ENCODE measurements at places on chromosomes 4 and X. TPM values are rescaled to one million over a fixed set of nuclear protein-coding genes. Genes with fewer than 3 reads are reported as not detected.

- DNase-seq = no peak
- no peak overlapping the region for H3K4me3 ChIP-seq
- no peaks in the 10 kb centered on the region for H3K36me3 ChIP-seq
- H3K4me1 ChIP-seq = no peaks in the 10 kb centered on the region
These were observed 71.6 kb upstream of the KCNIP4 start for GRCh38 chr4:22020129-22020528.

DNA sequence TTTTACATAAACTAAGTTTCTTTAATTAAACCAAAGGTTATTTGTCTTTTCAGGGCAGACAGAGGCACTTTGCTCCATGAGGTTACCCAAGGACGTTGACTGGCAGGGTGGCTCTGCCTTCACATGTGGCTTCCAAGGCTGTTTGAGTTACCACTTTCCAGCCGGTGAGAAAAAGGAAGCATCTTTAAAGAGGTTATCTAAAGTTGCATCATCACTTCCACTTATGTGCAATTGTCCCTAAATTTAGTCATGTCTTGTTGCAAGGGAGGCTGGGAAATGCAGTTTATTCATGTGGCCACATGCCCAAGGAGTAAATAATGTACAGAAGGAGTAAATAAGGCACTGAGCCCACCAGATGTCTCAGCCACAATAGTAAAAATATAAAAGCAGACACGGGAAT is 29.0 kb upstream of the RAP1GDS1 start:
- no peak overlapping the region for H3K4me3 ChIP-seq
- H3K27ac ChIP-seq = no peak overlapping the region
- H3K4me1 ChIP-seq = no peaks in the 10 kb centered on the region
- no peaks in the 10 kb centered on the region for H3K36me3 ChIP-seq
- H3K27me3 ChIP-seq = no peaks in the 10 kb centered on the region

DNA sequence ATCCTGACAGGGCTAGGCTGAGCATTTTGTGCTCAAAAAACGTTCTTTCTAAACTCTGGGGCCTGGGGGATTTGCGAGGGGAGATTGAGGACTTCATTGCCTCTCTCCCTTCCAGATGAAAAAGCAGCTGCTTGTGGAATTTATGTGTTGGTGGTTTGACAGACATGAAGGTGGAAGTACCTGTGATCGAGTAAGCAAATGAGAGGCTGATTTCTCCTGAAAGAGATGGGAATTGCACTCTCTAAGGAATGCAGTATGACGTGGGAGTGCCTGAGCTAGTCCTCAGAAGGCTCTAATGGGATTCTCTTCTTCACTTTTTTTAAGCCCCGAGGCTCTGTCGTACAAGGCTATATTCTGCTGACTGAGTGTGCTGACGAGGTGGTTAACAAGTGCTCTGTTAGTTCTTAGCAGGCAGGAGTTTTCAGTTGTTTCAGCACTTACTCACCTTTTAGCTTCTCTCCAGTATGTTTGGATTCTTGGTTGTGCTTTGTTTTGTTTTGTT is 426.8 kb upstream of the CNKSR2 start:
- no peaks in the 10 kb centered on the region for H3K27me3 ChIP-seq
- H3K4me3 ChIP-seq = no peak overlapping the region
- H3K27ac ChIP-seq = no peak overlapping the region
- no peaks in the 10 kb centered on the region for H3K36me3 ChIP-seq
- H3K4me1 ChIP-seq = no peaks in the 10 kb centered on the region

DNA sequence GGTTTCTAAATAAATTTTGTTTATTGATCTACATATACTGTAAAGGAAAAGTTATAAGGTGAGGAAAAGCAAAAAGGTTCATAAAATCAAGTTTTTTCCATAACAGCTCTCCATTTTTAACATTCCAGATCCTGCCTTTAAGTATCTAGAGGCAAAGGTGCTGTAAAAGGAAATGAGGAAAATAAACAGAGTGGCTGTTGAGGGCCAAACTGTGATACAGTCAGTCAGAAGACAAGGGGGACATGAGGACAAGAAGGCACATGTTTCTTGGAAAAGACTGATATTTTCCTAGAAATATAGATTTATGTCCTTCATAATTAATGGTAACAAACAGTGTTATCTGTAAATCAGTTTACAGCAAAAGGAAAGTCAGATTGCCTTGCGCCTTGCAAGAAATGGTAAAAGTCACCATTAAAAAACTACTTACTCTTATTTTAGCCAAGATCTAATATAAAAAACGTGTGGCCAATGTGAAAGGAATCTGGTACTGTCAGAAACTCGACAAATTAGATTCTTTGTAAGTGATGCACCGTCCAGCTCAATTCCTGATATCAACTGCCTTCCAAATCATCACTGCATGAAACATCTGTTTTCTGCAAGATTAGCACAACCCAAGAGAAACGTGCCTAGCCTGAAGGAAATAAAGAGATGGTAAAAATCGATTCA is 34.0 kb upstream of the VEGFD start:
- no peaks in the 10 kb centered on the region for H3K27me3 ChIP-seq
- no peaks in the 10 kb centered on the region for H3K4me1 ChIP-seq
- H3K4me3 ChIP-seq = no peak overlapping the region

DNA sequence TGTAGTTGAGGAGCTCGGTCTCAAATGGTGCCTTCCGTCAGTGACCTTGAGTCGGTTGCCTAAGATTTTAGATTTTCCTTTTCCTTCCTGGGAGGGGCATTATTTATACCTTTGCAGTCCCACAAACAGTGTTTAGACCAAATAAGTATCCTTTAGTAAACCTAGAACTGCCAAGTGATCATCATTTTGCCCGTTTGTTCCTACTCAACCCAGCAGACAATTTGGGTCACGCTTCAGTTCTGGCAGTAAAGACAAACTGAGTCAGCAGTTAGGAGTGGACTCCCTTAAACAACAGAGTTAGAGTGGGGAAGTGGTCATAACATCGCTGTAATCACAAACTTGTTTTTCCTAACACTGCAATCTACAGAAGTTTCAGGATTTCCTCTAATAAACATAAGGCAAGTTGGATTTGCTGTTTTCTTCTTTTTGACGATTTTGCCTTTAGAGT is 777 bp upstream of the WDFY3 start:
- H3K27ac ChIP-seq = no peak overlapping the region
- DNase-seq = no peak
- peaks cover 12% of the 10 kb centered on the region for H3K36me3 ChIP-seq
- no peaks in the 10 kb centered on the region for H3K27me3 ChIP-seq

DNA sequence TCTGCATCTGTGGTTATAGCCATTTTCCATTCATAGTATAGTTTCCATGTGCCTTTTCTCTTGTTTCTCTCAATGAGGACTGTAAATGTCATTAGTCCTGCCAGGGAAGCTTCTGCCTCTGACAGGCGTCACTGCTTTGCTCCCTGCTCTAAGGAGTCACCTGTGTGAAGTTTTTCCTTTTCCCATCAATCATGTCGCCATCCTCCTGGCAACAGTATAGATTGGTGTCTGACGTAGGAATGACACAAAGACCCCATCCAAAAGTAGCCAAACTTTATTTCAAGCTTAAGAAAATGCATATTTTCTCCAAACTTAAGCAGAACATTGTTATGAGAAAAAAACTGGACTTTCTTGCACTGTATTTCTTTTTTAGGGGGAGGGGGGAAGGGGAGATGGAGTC is 23.1 kb upstream of the MECP2 start:
- no peak for DNase-seq
- peaks cover 6% of the 10 kb centered on the region for H3K36me3 ChIP-seq
- H3K27me3 ChIP-seq = no peaks in the 10 kb centered on the region
- H3K4me3 ChIP-seq = no peak overlapping the region
- H3K4me1 ChIP-seq = no peaks in the 10 kb centered on the region

- no peak for DNase-seq
- H3K27me3 ChIP-seq = no peaks in the 10 kb centered on the region
- H3K36me3 ChIP-seq = no peaks in the 10 kb centered on the region
- no peaks in the 10 kb centered on the region for H3K4me1 ChIP-seq
- H3K27ac ChIP-seq = no peak overlapping the region
These were observed 143.3 kb downstream of the RNF150 start for GRCh38 chr4:140989944-140990343.

DNA sequence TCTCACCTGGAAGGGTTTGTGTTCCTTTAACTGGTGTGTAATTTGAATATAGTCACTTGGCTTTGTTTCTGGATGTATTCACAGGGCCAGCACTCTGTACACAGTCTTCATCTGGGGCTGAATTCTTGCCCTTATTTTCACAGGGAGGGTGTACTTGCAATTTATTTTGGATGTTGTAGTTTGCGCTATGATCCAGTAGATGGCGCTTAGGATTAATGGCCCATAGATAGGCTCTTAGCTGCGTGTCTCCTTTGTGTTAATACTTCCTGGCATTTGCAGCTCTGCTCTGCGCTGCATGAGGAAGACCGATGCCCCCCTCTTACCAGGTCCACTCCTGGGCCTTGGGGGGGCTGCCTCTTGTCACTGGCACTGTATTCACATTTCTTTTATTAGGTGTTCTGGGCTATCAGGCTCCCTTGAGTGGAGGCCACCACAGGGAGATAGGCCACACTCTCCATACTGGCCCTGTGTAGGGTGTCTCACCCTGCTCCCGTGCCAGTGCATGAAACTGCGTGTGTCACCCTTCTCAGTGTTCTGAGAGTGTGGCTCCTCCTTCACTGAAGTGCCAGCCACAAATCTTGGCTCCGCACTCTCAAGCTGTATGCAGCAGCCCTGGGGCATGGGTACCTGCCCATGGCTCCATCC is 562.2 kb downstream of the ZIC3 start:
- no peak overlapping the region for H3K4me3 ChIP-seq
- H3K4me1 ChIP-seq = no peaks in the 10 kb centered on the region
- peak; percentile 32 for DNase-seq

GRCh38 chr4:138902705-138903104 is 112.9 kb upstream of the NOCT start:
- H3K27me3 ChIP-seq = no peaks in the 10 kb centered on the region
- no peaks in the 10 kb centered on the region for H3K4me1 ChIP-seq
- no peak overlapping the region for H3K27ac ChIP-seq
- H3K36me3 ChIP-seq = peaks cover 8% of the 10 kb centered on the region
- no peak overlapping the region for H3K4me3 ChIP-seq

DNA sequence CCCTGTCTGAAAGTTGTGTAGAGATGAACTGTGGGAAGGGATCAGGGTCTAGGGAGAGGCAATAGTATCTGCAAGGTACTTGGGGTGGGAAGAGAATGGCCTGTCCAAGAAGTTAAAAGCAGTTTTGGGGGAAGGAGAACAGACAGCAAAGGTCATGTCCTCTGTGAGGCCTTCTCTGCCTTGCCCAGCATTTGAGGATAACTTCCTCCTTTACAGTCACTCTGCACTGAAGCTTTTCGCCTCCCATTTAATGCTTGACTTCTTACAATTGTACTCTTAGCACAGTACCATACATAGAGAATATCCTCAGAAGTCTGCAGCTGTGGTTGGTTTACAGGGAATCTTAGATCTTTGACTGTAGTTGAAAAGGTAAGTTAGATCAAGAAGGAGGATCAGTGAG is 121.8 kb upstream of the AP1S2 start:
- H3K27ac ChIP-seq = no peak overlapping the region
- H3K4me3 ChIP-seq = no peak overlapping the region
- 0 out of 2 replicates have a peak, but pooled peaks cover 2% of the 10 kb centered on the region for H3K36me3 ChIP-seq
- no peak for DNase-seq

DNA sequence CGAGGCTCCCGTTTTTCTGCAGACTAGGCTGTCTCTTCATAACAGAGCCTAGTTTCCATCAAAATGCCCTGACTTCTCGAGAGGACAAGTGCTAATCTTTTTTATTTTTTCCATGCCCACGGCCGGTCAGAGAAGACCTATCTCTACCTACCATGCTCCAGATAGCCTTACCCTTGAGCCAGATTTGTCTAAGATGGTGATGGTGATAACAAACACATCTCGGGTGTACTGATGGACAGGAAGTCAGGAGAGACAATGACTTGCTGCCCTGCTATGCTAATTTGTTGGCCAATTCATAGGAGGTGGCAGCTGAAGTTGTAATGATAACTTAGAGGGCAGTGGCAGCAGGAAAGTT is 42.2 kb upstream of the NKRF start:
- no peak for DNase-seq
- H3K27me3 ChIP-seq = no peaks in the 10 kb centered on the region
- no peak overlapping the region for H3K4me3 ChIP-seq
- H3K36me3 ChIP-seq = peaks cover 12% of the 10 kb centered on the region
- H3K27ac ChIP-seq = no peak overlapping the region

DNA sequence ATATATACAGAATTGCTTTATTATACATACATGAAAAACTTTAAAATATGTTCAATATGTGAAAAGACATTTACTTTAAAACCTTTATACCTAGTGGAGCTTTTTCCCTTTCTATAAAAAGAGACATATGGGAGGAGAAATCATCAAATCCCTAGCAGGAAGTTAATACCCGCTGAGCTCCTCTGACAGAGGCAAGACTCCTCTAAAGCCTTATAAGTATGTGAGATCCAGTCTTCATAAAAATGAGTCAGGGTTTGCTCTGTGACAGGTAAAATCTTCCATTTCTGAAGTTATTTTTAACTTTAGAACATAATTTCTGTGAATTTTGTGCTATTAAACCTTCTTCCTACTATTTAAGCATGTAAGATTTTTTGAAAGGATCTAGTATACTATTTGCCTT is 634.4 kb upstream of the AADAT start:
- H3K36me3 ChIP-seq = 0 out of 2 replicates have a peak, but pooled peaks cover 4% of the 10 kb centered on the region
- H3K27ac ChIP-seq = no peak overlapping the region
- no peak for DNase-seq
- H3K4me1 ChIP-seq = no peaks in the 10 kb centered on the region

GRCh38 chrX:145687146-145687545 is 130.5 kb upstream of the SLITRK2 start:
- H3K27me3 ChIP-seq = no peaks in the 10 kb centered on the region
- no peak overlapping the region for H3K27ac ChIP-seq
- no peak overlapping the region for H3K4me3 ChIP-seq
- no peak for DNase-seq
- H3K4me1 ChIP-seq = no peaks in the 10 kb centered on the region

DNA sequence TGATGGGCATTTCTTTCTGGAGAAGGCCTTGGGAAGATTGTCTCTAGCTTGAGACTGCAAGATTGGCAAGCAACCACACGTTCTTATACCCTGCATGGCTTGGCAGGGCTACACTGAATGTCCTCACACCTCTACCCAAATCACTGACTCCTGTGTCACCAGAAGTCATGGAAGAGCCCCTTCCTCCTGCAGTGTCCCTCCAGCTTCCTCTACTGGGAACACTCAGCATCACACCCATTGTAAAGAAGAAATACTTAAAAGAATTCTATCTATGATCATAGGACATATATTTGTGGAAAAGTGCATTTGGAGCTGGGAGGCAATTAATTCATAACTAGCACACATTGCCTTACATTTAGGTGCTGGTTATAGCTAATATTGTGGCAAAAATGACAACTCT is 113.1 kb downstream of the CCSER1 start:
- H3K36me3 ChIP-seq = no peaks in the 10 kb centered on the region
- no peaks in the 10 kb centered on the region for H3K4me1 ChIP-seq
- no peaks in the 10 kb centered on the region for H3K27me3 ChIP-seq
- no peak for DNase-seq
- H3K4me3 ChIP-seq = no peak overlapping the region

- H3K27me3 ChIP-seq = no peaks in the 10 kb centered on the region
- no peak overlapping the region for H3K27ac ChIP-seq
- no peak for DNase-seq
- H3K4me3 ChIP-seq = no peak overlapping the region
- no peaks in the 10 kb centered on the region for H3K4me1 ChIP-seq
These were observed 28.1 kb downstream of the DDIT4L start for GRCh38 chr4:100162027-100162685.

Gene HSPA4L
- 5.3 TPM for total RNA-seq

Gene FAM53A
- total RNA-seq = 2.4 TPM

Gene AFM
- total RNA-seq = not detected

Gene SMIM31
- not detected for total RNA-seq

Gene ASMT
- 1.4 TPM for total RNA-seq

Gene CCDC110
- total RNA-seq = 2.3 TPM

Gene CISD2
- 46.0 TPM for total RNA-seq

Gene GPR143
- 7.9 TPM for total RNA-seq

Gene ARHGAP6
- total RNA-seq = 0.07 TPM
